ENCODE measurements at places on chromosomes 2 and 18.

DNA sequence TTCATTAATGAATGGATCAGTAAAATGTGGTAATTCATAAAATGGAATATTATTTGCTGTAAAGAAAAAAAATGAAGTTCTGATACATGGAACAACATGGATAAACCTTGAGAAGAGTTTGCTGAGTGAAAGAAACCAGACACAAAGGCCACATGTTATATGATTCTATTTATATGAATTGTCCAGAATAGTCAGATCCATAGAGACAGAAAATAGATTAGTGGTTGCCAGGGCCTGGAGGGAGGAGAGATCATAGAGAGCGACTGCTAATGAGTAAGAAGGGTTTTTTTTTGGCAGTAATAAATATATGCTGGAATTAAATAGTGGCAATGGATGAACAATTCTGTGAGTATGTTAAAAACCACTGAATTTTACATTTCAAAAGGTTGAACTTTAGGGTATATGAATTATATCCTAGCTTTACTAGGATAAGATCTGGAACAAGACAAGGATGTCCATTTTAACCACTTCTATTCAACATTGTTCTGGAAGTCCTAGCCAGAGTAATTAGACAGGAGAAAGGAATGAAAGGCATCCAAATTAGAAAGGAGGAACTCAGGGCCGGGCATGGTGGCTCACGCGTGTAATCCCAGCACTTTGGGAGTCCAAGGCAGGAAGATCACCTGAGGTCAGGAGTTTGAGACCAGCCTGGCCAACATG, 48.8 kb downstream of the MAPRE2 start:
- no peak for DNase-seq

- no peak for DNase-seq
Observed at GRCh38 chr2:66030553-66030952, 404.4 kb upstream of the MEIS1 start.

GRCh38 chr2:217340176-217340575, 480.3 kb upstream of the TNP1 start:
- DNase-seq: no peak

DNA sequence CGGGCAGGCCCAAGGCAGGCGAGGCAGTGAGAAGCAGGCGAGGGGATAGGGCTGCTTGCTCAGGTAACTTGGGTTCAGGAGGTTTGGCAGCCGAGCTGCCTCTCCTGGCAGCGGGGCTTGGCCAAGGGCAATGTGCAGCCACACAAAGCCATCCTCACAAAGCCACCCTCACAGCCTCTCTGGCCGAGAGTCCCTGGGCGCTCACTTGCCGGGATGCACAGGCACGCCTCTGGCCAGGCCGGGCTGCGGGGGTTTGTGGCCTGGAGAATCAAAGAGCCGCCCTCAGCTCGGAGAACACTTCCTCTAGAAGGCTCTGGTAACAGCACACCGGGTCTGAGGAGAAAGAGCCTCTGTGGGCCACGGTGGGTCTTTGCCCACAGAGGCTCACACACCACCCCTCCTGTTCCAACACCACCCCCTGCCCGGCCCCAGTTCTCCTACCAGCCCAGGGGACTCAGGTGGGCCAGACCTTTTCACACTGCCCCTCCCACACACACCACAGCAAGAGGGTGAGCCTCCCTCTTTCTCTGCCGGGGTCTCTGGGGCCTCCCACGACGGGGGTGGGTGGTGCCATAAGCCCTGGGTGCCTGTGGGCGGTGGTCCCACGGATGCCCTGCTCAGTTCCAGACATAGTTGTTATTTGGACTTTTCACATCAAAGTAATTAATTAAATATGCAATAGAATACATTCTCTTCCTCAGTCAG, 186.9 kb downstream of the ZFP36L2 start:
- DNase-seq: no peak

DNA sequence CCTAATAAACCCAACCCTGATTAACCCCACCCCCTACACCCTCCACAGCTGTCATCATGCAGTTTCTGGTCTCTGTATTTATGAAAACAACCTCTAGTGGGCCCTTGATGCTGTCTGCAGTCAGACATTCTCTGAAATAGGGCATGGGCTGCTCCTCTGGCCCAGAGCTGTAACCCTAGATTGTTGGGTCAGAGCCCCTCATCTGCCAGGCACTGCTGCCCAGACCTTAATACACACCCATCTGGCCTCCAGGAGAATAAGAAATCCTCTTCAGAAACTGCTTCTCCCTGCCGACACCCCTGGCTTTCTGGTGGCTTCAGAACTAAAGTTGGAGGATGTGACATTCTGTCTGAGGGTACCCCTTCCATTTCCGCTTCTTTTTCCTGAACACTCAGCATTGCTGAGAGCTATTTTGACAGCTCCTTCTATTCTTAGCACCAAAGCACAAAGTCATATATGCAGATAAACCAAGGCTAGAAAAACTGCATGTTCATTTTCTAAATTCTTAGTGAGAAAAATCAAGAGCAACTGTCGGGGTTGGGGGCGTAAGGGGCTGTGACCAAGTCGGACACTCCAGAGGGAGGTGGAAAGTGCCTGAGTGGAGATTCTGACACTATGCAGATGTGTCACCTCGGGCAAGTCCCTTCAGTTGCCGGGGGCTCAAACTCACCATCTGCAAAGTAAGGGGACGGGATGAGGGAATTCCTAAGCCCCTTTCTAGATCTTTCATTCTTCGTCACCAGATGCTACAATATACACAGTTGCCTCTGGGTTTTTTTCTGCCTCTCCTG, 28.7 kb downstream of the SRSF7 start:
- DNase-seq: no peak

DNA sequence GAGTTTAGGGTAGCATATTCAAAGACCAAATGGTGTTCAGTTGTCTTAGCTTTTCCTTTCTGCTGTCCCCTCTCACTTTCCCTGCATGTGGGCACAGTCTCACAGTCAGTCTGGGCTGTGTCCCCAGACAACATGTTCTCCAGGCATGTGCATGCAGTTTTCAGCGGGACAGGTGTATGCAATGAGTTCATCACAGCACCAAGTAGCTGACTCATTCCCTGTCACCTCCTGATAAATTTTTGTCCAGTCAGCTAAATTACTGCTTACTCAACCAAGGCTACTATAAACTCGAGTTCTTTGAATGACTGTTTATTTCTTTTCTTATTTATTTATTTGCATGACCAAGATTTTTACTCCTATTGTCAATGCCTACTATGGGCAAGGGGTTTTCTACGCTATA, 148.8 kb upstream of the CDH19 start:
- no peak for DNase-seq

GRCh38 chr2:108262036-108262435, 22.3 kb downstream of the SULT1C3 start:
- no peak for DNase-seq

- no peak for DNase-seq
Observed at GRCh38 chr2:121810959-121811853, 55.8 kb downstream of the TSN start.

All from omental fat pad (tissue), 4 donors.